C1 segment of cervical spinal cord (tissue), 14 donors: ENCODE measurements at places on chromosomes 1 and 21.

DNA sequence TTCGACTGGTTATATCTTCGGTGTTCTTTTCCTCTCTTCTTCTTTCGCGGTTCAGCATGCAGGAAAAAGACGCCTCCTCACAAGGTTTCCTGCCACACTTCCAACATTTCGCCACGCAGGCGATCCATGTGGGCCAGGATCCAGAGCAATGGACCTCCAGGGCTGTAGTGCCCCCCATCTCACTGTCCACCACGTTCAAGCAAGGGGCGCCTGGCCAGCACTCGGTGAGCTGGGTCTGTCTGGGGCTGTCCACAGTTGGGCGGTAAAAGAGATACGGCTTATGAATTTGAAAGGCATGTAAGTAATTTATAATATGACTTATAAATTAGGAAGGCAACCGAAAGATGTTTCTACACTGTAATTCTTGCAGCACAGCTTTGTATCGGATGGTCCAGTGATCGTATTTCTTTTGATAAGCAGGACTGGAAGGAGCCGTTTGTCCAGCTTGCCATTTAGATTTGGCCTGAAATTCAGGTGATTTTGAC is 334 bp downstream of the CTH start:
- DNase-seq = no peak

- DNase-seq = no peak
Measured at GRCh38 chr1:29584776-29585175, 348.5 kb downstream of the PTPRU start.

DNA sequence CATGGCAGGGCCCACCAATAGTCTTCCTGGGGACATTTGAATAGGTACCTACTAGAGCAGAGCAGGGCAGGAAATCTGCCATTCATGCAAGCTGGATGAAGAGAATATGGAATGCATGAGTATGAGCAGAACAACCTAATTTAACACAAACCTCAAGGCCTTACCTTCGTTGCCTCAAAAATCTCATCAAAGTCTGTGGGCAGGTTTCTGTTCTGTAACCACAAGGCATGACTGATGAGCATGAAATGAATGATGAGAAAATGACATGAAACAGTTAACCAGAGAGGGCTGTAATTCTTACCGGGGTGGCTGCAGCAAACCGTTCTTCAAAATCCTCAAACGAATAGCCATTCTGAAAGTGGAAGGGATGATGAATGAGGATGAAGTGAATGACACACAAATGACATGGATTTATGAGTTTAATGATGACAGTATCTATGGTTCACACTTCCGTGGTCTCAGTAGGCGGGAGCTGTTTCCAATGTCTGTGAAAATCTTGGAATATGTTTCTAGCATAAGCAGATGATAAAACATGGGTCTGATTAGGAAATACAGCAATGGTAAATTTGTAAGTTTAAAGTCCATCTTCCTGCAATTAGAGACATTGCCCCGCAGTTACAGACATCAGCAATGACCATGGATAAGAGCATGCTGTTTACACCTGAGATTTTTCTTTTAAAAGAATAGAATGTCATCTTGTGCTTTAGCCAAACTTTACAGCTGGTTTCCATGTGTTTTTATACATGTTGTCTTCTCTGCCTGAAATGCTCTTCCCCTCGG is 67.6 kb upstream of the C8B start:
- no peak for DNase-seq

GRCh38 chr1:196977278-196977677 is at the start of gene CFHR5:
Gene CFHR5, plus strand, starts transcription at chr1:196977556. Its CDS starts 109 bp downstream, at chr1:196977665.
- DNase-seq = no peak

- no peak for DNase-seq
Measured at GRCh38 chr1:22245726-22246125, 102.8 kb upstream of the WNT4 start.

DNA sequence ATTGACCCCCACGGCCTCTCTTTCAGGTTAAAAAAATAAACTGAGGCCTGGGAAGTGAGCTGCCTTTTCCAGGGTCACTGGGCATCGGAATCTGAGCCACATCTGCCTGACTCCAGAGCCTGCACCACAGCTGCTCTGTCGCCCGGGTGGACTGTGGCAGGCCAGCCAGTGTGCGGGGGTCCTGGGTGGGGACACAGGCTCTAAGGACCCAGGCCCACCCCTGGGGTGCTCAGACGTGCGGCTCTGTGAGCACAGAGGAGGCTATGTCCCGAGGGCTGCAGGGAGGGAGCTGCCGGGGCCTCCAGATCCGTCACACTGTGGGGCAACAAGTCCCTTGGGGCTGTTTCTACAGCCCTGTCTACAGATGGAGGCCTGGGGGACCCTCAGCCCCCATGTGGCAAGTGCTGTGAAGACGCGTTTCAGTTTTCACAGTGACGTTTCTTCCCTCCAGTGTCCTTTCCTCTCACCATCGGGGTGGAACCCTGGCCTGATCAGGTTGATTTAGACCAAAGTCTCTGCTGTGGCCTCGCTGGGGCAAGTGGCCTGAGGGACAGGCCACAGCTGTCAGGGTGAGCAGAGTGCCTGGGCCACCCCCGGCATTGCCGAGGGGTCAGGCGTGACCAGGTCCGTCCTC is 39.2 kb upstream of the ACTRT2 start:
- no peak for DNase-seq

- DNase-seq = no peak
Measured at GRCh38 chr21:41317458-41317857, 857 bp downstream of the FAM3B start.

- DNase-seq = no peak
Measured at GRCh38 chr1:11881749-11882441, 23.1 kb upstream of the NPPB start.

DNA sequence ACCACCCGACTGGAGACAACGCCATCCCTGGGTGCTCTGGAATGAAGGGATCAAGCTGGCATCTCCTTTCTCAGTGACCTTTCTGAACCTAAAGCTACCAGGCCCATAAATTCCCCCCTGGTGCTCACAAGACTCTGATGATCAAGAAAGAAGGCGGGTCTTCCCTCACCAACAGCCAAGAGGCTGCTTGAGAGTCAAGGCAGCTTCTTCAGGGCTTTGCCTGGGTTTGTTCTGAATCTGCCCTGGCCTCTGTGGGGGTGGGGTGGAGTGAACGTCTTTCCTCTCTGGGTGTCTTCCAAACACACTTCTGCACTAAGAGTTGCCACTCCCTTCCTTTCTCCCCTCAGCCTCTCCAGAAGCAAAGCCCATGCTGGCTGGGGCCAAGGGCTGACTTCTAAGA is 36.1 kb downstream of the CD247 start:
- no peak for DNase-seq

GRCh38 chr1:10779841-10780240 is 16.6 kb downstream of the CASZ1 start:
- DNase-seq = no peak

- DNase-seq = no peak
Measured at GRCh38 chr1:58782178-58783089, 1.4 kb downstream of the JUN start.
